ENCODE measurements at places on chromosomes 12 and 14.

GRCh38 chr14:31927348-31927832 lies 149.7 kb upstream of the ARHGAP5 start:
- no peak for DNase-seq

DNA sequence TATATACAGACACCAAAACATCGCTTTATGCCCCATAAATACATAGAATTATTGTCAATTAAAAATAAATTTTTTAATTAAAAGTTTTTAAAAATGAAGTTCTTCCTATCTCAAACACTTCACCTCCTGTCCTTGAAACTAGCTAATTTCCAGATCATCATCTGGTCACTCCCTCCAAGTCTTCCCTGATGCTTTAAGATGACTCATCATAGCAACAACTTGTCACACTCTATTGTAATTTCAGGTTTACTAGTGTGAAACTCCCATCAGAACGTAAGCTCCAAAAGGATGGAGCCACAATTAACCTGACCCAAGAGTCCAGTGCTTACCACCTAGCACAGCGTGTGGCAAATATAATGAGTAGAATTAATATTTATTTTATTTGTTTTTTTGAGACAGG lies 16.3 kb downstream of the GXYLT1 start:
- no peak for DNase-seq

GRCh38 chr12:25025951-25026490 lies 77.1 kb upstream of the BCAT1 start:
- DNase-seq: no peak

- DNase-seq: no peak
Measured at GRCh38 chr12:2372735-2373134, 319.9 kb downstream of the CACNA1C start.

DNA sequence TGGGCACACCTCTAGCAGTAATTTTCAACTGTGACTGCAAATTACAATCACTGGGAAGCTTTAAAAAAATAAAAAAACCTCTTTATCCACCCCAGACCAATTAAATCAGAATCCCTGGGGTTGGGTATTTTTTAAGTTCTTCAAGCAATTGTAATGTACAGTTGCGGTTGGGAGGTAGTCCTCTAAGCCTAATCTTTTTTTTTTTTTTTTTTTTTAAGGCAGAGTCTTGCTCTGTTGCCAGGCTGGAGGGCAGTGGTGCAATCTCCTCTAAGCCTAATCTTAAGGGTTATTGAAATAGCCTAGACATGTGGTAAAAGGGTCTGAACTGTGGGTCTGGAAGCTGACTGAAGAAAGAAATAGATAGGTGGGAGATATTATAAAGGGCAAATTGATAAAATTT lies 230.5 kb downstream of the AKAP6 start:
- no peak for DNase-seq

DNA sequence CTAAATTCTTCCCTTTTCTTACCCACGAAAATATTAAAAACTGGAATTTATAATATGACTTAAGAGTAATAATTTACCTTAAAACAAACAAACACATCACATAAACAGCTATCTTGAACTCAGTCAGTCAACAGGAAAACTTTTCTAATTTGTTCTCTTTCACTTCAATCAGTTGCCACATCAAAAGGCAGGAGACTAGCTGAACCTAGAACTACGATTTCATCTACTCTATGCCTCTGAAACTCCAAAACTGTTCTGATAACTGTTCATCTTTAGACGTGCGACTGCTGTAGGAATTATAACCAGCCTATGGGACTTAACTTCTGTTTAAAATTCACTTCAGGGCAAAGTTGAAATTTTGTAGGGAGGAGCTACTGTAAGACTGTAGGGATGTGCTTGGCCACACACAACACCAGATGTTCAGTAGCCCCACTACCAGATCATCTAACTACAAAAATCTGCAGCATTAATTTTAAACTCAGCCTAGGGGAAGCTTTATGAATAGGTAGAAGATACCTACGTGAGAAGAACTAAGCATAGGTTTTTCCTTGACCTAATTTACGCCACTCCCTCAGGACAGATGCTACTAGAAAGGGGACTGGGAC lies 7.6 kb upstream of the RAD51AP1 start:
- no peak for DNase-seq

DNA sequence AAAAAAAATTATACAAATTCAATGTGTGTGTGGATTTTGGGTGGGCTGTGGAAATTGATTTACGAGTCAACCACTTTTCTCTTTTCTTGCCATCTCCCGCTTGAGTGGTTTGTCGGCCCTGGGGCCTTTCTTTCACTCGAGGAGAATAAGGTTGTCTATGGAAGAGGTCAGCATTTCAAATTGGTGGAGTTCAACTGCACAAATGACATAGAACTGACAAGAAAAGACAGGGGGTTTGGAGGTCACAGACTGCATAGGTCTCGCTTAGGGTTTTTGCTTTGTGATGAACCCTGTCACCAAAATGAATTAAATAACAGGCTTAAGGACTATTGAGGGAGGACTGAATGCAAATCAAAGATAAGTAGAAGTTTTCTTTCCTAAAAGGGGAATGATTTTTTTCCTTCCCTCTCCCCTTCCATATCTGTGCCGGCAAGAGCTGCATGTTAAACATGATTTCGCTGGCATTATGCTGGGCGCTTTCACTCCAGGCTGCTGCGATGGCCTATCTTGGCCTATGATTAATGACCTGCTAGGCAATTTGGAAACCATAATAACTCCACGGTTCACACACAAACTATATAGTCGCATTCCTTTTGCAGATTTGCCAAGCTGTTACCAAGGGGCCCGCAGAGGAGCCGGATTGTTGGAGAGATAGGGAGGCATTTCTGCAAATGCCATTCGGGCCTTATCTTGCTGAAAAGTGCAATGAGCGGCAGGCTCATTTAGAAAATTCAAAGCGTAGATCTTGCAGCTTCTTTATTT lies 20.7 kb downstream of the ASCL1 start:
- no peak for DNase-seq

DNA sequence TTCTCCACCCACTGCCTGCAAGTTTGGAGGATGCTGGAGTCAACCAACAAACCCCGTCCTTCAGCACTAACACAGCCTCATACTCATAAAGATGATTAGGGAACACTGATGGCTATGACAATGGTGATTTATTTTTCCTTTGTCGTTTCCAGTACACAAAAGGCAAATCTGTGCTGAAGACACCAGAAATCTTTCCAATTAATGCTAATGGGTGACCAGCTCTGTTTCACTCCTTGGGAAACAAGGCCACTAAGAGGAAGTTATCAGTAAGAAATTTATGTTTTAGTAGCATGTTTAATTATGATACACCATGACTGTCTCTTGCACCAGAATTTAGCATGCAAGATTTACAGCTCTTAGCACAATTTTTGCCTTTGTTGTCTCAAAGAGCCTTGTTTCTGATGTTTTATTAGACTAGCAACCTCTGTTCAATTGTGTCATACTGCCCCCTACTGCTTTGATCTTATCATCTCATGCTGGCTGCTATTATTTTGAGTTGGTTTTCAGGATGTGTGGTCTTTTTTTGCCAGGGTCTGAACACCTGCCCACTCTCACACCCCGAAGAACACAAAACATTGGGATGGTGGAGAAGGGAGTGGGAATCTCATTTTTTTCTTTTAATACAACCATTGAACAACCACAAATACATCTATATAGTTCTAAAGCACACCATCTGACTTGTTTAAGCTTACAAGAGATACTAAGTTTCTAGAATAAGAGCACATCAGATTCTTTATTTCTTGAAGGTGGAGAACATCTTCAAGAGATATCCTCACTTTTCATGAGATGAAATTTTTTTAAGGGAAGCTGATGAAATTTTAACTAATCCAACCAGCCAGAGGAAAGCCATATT lies 160.9 kb downstream of the SPTSSA start:
- no peak for DNase-seq

- DNase-seq: no peak
Measured at GRCh38 chr12:108495823-108496579, 19.1 kb upstream of the FICD start.

DNA sequence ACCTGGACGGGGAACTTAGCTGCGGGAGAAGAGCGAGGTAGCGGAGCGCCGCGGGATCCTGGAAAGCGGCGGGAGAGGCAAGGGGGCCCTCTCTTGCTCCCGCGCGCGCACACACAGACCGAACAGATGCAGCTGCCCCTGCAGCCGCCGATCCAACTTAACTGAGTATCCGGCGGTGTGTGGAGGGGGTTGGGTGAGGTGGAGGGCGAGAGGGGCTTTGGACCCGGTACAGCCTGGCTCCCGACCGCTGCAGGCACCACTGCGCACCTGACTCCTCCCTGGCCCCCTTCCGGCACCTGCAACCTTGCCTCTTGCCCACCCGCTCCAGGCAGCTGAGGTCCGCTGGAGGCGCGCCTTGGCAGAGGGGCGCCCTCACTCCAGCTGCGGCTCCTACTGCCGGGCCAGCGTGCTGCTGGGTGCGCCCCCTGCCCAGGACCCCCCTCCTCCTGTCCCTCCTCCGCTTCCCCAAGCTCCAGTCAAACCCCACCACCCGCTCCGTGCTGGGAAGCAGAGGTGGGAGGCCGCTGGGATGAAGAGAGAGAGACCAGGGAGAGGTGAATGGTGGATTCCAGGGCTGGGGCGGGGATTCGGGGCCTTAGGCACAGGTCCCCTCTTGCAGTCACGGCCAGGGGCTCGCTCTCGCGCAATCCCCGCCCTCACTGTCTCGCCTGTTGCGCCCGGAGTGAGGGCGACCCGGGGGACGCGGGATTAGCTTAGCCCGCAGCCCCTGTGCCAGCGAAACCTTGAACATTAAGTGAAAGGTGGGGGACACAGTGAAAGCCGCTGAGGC lies 2.6 kb downstream of the DIO3 start:
- no peak for DNase-seq

- DNase-seq: no peak
Measured at GRCh38 chr12:105922670-105923102, 216.1 kb downstream of the NUAK1 start.

- DNase-seq: no peak
Measured at GRCh38 chr12:94618995-94619695, 31.2 kb downstream of the TMCC3 start.

- DNase-seq: no peak
Measured at GRCh38 chr12:32494656-32495055, 95.3 kb downstream of the FGD4 start.

GRCh38 chr14:104307627-104308401 lies 169.4 kb downstream of the KIF26A start:
- DNase-seq: no peak

- no peak for DNase-seq
Measured at GRCh38 chr12:93707836-93708235, 30.7 kb downstream of the CRADD start.

GRCh38 chr14:68374682-68375081 lies 418.2 kb downstream of the ZFP36L1 start:
- no peak for DNase-seq

DNA sequence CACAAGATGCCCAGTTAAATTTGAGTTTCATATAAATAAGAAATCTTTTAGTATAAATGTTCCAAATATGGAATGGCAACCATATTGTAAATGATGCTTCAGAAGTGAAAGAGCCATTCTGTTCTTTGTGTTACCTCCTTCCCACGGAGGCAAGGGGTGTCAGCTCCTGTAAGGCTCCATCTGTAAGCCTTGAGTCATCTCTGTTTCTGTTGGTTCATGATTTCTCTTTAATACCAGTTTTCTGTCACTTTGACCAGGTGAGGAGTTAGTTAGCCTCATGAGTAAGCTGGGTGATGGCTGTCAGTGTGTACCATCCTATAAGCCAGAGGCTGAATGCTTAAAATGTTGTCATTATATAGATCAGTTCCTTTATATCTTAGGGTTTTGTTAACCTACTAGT lies 61.9 kb downstream of the TMEM30B start:
- no peak for DNase-seq

GRCh38 chr14:68399971-68400370 lies 392.9 kb downstream of the ZFP36L1 start:
- no peak for DNase-seq
